ENCODE measurements at places on chromosomes 11 and 22. TPM values are rescaled to one million over a fixed set of nuclear protein-coding genes. Genes with fewer than 3 reads are reported as not detected.

The RHOG gene
- 27.6 TPM for total RNA-seq

The MIAT gene
- 6.8 TPM for total RNA-seq

The CALCA gene
- 1.0 TPM for total RNA-seq

DNA sequence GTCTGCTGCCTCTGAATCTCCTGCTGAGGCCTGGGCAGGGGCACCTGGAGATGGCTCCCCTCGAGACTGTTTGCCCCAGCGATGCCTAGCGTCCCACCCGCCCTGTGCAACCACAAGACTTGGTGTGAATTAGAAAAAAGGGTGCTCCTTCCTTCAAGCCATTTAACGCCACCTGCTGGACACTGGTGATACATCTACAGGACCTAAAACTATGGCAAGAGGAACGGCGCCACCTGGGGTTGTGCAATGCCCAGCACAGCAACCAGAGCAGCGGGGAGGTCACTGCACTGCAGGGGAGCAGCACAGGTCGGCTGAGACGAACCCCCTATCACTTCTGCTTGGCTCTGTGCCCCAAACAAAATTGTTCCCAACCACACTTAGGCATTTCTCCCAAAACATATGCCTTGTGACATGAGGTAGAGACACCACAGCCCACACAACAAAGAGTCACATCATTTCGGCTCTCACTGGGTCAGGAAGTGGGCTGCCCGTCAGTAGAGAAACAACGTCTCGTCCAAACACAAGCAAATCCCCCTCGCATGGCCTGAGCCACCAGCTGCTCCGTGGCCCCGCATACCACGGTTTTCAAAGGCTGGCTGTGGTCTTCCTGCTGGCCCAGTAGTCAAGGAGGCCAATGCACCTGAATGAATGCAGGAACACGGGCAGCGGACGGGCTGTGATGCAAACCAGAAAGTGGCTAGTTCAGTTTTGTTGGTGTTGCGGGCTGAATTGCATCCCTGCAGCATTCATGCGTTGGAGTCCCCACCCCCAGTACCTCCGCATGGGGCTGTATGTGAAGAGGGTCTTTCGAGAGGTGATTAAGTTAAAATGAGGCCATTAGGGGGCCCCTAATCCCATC lies 171.9 kb downstream of the SHANK2 start:
- peak; percentile 92 for DNase-seq

DNA sequence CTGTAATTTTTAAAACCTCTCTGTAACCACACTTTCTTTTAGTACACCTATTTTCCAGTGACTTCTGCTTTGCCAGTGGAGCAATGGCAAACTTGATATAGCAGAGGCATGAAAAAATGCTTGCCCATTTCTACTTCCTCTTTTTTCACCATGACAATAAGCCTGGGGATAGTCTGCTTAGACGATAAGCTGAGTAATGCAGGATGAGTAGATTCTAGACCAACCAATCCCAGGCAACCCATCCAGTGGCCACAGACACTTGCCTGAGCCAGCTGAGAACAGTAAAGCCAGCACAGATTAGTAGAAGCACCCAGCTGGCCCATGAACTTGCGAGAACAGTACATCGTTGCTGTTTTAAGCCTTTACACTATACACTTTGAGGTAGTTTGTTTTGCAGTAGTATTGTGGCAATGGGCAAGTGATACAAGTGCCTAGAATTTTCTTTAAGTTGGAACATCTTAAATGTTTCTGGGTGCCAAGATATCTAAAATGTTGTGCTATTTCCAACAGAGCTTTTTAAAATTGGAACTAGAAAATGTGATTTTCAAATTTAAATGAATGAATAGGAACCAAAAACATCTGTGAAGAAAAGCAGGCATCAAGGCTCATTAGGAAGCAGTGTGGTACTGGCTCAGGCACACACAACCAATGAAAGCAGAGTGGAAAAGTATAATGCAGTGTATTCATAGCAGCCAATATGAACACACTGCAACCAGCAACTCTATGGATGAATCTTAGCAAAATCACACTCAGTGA lies 37.7 kb downstream of the DDI1 start:
- DNase-seq = no peak

DNA sequence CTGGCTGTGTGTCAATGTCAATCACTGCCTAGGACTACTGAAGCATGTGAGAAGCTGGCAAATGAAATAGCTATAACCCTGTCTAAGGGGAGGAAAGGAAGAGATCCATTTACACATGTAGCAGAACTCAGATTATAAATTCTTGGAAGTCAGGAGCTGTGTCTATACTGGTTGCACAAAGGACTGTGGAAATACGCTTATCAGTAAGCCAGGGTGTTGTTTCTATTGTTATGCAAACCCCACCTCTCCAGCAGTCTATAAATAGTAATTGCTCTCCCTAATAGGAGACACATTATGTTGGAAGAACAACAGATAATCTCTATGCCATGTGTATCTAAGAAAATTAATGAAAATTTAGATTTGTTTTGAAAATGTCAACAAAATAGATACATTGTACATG lies 693.4 kb upstream of the CCDC90B start:
- no peak for DNase-seq

- no peak for DNase-seq
These were observed 2.6 kb upstream of the OR52W1 start for GRCh38 chr11:6196396-6196795.

DNA sequence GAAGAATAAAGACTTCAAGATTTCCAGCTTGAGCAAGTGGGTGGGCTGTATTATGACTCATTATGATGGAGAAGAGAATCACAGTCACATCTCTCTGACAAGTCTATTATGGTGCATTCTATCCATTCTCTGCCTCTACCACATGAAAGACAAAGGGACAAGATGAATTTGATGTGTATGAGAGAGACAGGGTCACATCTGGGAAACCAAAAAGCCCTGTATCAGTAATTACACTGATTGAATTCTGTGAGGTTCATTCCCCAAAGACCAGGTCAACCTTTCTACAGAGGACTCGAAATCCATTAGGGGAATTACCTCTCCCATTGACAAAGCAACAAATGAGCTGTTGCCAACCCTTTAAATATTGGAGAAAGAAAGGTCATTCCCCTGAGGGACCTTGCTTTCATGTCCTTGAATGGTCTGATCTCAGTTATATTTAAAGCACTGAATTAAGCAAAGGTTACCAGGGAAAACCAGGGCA lies 109.6 kb downstream of the USP35 start:
- DNase-seq = no peak

GRCh38 chr11:69382131-69383128 lies 88.5 kb downstream of the MYEOV start:
- no peak for DNase-seq

- no peak for DNase-seq
These were observed 89.0 kb downstream of the ATXN10 start for GRCh38 chr22:45760682-45761081.

Data from A673 (cell line).